MCF 10A (cell line): ENCODE measurements at places on chromosomes 2 and 18. TPM values are rescaled to one million over a fixed set of nuclear protein-coding genes. Genes with fewer than 3 reads are reported as not detected.

DNA sequence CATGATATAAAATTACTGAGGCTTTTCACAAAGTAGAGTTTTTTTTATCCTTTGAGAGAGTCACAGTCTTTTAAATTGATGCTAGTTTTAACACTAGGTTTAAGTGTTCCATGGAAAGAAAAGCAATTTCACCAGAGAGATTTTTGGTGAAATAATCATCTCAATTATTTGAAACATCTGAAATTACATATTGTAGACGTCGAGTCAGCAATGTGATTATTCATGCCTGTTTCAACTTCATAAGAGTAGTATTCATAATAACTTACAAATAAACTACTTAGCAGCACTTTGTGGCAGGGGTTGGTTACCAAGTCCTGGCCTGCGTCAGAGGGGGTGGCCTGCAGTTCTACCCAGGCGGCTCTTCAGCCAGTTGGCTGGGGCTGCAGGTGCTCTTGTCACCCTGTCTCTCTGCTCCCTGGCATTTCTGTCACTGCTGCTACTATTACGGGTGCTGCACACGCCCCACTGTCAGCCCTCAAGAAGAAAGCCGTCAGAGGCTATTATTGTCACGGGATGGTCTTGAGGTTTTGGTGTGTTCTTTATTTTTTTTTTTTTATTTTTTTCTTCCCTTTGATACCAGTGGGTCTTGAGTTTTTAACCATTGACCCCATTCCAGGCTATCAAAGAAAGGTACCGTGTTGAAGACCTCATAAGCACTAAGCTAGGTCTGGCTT, 50.4 kb downstream of the MALT1 start:
- DNase-seq, result no peak

Gene CERS6
- total RNA-seq, result 24.3 and 27.4 TPM in 2 replicates

GRCh38 chr2:8957628-8958027, 45.9 kb downstream of the MBOAT2 start:
- DNase-seq, result no peak

GRCh38 chr2:102423368-102423767, 408 bp downstream of the IL18RAP start:
- no peak for DNase-seq

Gene DYNAP
- 0.59 and 0.86 TPM in 2 replicates for total RNA-seq

Gene SULT1C4
- total RNA-seq, result not detected in 2 replicates

Gene ARHGAP25
- 0.93 TPM in 2 replicates for total RNA-seq

Gene CAPN14
- total RNA-seq, result not detected in 2 replicates

DNA sequence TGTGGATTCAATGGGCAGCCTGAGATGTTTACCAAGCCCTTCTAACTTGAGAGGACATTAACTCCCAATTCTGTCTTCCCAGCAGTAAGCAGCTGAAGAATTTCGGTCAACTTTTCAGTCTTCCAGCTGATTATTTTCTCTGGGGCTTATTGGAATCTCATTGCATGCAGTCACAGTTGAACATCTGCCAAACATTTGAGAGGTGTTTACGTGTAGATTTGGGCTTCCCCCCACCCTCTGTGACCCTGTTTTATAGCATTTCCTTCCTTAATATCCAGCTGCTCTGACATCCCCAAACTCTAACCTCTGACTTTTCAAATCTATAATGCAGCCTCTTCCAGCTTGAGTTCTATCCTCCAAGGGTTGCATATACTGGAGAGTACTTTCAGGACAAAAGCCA, 16.5 kb upstream of the VIT start:
- DNase-seq, result no peak

Gene SMYD5
- total RNA-seq, result 26.5 and 34.4 TPM in 2 replicates

GRCh38 chr2:235937087-235937486, 231.1 kb downstream of the GBX2 start:
- DNase-seq, result no peak

DNA sequence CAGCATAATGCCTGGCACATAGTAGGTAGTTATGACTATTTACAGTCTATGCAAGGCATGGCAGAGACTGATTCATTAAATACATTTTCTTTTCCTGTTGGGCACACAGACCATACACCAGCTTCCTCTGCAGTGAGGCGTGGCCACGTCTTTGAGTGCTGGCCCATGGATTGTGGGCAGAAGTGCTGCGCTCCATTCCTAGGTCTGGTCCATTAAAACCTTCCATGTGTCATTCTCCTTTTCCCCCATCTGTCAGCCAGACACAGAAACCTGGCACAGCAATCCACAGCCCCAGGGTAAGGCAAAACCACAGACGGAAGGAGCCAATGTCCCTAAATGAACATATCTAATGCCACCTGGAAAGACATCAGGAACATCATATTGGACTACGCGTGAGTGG, 141.9 kb downstream of the TTC32 start:
- no peak for DNase-seq

- no peak for DNase-seq
These were observed 13.7 kb downstream of the COL5A2 start for GRCh38 chr2:189165656-189166380.

Gene PROKR1
- not detected in 2 replicates for total RNA-seq

DNA sequence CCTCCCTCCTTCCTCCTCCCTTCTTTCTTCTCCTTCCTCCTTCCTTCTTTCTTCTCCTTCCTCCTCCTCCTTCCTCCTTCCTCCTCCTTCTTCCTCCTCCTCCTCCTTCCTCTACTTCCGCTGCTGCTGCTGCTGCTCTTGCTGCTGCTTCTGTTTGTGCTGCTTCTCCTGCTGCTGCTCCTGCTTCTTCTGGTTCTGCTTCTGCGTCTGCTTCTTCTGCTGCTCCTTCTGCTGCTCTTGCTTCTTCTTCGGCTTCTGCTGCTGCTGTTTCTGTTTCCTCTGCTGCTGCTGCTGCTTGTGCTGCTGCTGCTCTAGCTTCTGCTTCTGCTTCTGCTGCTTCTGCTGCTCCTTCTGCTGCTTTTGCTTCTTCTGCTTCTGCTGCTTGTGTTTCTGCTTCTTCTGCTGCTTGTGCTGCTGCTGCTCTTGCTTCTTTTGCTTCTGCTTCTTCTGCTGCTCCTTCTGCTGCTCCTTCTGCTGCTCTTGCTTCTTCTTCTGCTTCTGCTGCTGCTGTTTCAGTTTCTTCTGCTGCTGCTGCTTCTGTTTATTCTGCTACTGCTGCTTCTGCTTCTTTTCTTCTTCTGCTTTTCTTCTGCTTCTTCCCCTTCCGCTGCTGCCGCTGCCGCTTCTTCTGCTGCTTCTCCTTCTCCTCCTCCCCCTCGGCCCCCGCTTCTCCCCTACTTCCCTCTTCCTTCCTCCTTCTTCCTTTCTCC, 8.6 kb downstream of the SNRNP27 start:
- no peak for DNase-seq

Gene CRYGC
- not detected in 2 replicates for total RNA-seq

- DNase-seq, result no peak
These were observed 25.0 kb downstream of the CELF4 start for GRCh38 chr18:37540424-37541138.

DNA sequence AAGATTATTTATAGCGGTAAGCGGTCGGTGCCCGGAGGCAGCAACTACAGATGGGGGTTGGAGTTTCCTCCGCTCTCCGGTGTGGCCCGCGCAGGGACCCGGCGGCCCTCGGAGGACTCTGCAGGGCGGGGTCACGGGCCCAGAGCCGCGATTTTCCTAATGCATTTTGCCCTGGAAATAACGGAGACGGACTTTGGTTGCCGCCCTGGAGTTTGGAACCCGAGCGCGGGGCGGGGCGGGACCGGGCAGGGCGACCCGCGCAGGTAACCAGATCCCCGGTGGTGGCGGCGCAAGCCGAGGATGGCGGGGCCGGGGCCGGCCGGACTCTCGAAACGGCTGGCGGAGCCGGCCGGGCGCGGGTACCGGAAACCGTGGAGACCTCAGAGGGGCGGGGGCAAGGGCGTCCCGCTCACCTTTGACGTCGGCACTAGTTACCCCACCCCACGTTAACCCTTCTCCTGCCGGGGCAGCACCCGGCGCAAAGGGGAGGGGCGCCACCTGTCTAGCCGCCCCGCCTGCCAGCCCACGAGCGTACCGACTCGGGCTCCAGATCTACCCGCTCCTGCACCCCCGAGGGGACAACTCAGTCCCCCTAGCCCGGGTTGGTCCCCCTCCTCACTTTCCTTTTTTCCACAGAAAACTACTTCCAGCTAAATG, 2.9 kb downstream of the CYP26B1 start:
- DNase-seq, result peak; percentile 81

Gene CDC42EP3
- total RNA-seq, result 55.4 and 61.3 TPM in 2 replicates

Gene CHAC2
- 7.4 and 10.5 TPM in 2 replicates for total RNA-seq

Gene ACTR2
- total RNA-seq, result 263 and 273 TPM in 2 replicates

DNA sequence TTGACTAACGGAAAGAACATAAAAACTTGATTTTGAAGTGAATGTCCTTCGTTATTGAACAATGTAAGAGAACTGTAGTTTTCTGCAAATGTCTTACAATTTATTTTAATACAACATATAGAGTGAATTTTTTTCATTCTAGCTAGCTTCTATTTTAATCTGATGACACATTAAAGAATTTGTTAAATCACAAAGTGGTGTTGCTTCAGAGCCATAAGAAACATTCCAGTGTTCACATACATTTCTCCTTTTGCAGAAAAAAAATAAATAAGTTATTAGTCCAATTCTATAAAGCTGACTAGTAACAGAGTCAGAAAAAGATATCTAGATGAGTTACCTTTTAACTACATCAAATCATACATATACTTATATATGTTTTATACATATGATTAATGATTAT, 914.3 kb upstream of the SLC39A10 start:
- DNase-seq, result no peak

- no peak for DNase-seq
These were observed 56.6 kb upstream of the SLC1A4 start for GRCh38 chr2:64932371-64933216.

DNA sequence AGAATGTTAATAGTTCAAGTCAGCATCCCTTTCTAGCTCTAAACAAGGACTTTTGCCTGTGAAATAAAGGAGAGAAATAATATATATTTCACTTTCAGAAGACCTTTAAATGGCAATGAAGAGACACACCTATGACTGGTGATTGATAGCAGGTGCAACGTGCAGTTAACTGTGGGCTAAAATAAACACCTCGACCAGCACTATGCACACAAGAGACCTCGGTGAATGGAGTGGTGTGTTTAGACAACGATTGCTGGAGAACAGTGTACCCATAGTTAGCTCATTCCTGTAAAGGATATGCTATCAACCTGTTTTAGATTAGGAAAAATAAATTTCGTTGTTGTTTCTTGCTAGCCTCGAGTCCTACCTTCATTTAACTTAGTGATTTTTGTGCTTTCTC, 143.4 kb downstream of the NR4A2 start:
- no peak for DNase-seq

- DNase-seq, result no peak
These were observed 34.4 kb downstream of the COL4A3 start for GRCh38 chr2:227198866-227199265.

DNA sequence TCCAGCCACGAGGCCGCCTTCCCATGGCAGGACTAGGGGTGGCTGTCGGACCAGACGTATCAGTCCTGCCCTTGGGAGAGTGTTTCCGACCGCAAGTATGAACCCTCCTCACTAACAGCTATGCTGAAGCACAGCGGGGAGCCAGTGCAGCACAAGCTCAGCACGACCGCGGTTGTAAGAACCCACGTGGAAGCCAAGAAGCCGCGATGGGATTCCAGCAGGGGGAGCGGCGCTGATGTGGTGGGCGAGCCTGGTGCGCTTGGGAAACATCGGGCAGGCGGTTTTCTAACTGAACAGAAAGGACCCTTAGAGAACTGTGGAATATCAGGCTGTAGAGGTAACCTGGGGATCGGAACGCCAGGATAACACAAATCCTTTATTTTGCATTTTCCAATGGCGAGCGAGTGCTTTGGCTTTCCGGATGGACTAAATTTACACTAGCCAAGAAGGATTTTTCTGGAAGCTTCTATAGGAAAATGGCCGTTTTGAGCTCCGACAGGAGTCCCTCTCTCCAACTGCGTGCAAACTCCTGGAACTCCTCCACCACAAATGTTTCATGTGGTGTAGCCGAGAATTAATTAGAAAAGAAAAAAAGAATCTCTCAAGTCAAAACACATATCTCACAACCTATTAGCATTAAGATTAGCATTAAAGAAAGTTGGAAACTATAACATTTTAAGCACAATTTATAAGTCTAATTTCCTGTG, 132.0 kb upstream of the MYCN start:
- DNase-seq, result no peak

DNA sequence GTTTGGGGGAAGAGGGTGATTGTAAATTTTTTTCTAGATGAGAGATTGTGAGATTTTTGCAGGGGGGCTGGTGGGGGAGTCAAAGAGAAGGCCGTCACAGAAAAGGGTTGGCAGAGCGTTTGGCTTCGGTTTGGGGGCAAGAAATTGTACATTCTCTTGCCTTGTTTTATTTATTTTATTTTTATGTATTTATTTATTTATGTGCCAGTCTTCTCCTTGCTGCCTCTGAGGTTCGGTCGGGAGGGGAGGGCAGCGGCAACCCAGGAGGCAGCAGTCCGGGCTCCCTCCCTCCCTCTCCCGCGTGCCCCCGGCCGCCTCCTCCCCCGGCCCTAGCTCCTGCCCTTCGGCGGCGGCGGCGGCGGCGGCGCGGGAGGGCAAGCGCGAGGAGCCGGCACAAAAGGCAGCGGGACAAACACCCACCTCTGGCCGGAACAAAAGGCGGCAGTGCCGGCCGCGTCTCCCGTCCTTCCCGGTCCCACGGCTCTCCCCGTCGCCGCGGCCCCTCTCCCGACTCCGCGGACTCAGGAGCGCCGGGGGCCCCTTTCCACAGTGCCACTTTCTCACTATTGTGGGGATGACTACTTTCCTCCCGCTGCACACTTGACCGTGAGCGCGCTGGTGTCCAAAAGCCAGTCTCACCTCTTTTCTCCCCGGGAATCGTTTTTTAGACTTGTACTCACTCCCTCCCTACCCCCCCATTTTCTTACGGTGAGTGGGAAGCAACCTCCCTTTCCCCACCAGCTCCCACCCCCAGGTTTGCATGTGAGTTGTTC, 1.2 kb downstream of the BCL11A start:
- peak; percentile 57 for DNase-seq

Gene CYP26B1
- 14.1 and 16.9 TPM in 2 replicates for total RNA-seq

DNA sequence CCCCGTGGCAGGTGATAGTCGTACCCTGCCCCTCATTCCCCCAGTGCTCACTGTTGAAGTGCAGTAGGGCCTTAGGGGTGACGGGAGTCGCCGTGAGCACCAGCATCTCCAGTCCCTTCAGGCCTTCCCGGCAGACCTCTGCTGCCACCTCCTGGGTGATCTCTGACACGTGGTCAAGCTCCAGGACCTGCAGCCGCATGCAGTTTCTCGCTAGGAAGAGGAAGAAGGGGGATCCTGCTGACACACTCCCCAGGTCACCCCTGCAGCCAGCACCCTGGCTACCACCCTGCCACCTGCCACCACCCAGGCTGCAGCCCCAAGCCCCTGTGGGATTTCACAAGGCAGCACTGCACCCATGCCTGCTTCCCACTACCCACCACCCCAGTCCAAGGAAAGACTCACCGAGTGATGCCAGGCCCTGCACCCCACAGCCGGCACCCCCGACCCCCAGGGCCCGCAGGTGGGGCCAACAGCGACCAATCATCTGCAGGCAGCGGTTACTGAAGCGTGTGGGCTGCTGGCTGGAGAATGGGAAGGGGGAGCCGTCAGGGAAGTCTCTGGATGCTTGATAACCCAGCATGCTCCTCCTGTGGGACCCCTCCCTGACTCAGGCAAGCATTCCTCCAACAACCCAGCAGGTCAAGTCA, 23.8 kb downstream of the FBXO41 start:
- peak; percentile 64 for DNase-seq

- DNase-seq, result peak; percentile 25
These were observed 669.4 kb downstream of the IRS1 start for GRCh38 chr2:226130192-226130591.

- DNase-seq, result no peak
These were observed 46.4 kb upstream of the CXCR4 start for GRCh38 chr2:136164280-136164776.

Gene CCL20
- total RNA-seq, result 18.0 and 34.4 TPM in 2 replicates

Gene OTOS
- not detected in 2 replicates for total RNA-seq
